ENCODE measurements at places on chromosomes 7 and 10.
A peak's percentile ranks its signal among the peaks of the same experiment; 100 is the strongest.

DNA sequence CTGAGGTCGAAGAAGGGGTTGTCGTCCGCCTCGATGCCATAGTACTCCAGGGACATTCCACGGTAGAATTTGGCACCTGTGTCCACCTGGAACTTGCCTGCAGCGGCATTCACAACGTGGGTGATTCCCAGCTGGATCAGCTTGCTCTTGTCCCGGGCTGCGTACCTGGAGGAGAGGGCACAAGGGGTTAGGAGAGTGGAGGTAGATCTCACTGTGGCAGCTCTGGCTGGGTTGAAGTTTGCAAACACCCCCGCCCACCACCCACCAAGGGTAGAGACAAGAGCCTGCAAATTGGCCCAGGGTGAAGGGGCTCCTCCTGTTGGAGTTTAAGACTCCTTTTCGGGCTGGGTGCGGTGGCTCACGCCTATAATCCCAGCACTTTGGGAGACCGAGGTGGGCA lies 15.8 kb upstream of the SAMD8 start:
- DNase-seq = no peak

GRCh38 chr10:34723750-34724149 lies 91.3 kb downstream of the PARD3 start:
- no peak for DNase-seq

DNA sequence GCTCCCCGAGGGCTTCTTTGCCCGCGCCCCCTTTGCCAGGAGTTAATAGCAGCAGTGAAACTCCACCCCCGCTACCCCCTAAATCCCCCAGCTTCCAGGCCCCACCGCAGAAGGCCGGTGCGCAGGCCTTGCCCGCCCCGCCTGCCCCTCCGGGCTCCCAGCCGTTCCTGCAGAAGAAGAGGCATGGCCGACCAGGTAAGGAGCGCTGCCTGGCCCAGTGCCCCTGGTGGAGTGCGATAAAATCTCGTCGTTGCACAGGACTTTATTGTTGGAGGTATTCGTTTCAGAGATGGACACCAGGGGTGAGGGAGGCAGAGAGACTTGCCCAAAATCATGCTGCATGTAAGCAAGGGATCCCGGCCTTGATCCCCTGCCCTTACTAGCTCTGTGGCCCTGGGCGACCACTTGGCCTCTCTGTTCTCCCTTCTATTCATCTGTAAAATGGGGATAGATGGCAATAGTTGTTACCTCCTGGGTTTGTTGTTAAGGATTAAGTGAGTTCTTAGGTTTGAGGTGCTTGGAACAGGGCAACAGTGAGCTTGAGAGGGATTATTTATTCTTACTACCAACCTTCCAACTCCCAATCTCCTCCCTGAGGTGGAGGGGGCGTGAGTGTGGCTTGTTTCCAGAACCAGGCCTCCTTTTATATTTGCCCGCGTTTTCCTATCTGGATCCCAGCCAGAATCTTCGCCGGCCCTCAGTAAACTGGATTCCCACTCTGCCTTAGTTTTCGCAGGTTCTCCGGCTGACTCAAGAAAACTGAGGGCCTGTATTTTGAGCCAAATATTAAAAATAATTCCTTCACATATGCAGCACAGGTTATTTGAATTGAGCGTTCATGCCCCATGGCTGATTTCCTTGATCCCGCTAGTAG lies 78.3 kb downstream of the WIPF3 start:
- DNase-seq = no peak

GRCh38 chr10:92640107-92640506 lies 47.2 kb downstream of the KIF11 start:
- no peak for DNase-seq

GRCh38 chr10:60513281-60513680 lies 123.6 kb upstream of the ANK3 start:
- no peak for DNase-seq

GRCh38 chr10:36148207-36148606 lies 506.1 kb upstream of the FZD8 start:
- DNase-seq = no peak

DNA sequence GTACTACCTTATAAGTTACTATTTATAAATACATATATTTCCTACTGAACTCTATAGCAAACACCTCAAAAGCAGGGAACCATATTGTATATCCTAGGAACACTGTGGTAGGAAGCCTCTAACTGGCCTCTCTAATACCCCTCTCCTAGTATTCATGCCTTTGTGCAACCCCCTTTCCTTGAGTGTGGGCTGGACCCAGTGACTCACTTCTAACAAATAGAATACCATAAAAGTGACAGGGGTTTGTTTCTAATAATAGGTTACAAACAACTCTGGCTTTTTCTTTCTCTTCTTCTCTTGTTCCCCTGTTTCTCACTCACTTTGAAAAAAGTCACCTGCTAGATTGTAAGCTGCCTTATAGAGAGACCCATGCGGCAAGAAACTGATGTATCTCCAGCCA lies 51.6 kb upstream of the MACC1 start:
- no peak for DNase-seq

DNA sequence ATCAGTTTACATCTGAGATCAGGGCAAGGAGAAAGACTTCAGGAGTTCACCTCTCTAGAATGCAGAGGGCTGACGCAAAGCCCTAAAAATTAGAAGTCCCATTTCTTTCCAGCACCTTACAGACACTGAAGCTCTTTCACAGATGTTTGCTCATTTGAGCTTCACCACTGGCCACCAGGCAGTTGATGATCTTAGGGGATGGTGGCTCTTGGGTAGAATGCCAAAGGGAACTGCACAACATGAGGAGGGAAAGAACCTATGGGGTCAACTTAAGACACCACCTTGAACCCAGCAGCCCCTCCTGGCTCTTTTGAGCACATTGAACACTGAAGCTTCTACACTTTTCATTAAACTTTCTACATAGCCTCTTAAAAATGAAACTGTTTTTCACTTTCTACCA lies 390.3 kb upstream of the CELF2 start:
- DNase-seq = no peak

- DNase-seq = no peak
These were observed 13.3 kb downstream of the PARP12 start for GRCh38 chr7:140049339-140050024.

- DNase-seq = peak; percentile 80
These were observed 85.3 kb upstream of the ANKRD1 start for GRCh38 chr10:91006001-91006751.

All from activated CD8-positive, alpha-beta T cell treated with anti-CD3 and anti-CD28 coated beads, Interleukin-2, amount 10 ng/mL, durations not matched to agents 7 days and 5 days (primary cell).